ENCODE measurements at places on chromosomes 4 and X.

DNA sequence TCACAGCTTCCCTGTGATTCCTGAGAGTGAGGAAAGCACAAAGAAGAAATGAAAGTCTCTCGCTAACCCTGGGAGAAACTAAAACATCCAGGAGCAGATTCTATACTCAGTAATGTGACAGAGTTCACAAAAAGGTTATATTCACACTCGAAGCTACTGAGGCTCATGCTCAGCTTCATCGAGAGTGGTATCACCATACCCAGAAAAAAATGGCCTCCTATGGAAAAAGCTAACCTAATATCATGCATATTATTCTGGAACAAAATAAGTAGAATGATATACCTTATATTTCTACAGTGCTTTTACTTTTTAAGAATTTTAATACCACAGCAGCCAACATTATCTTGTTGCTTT, 13.5 kb upstream of the CDKN2AIP start:
- DNase-seq = no peak

- no peak for DNase-seq
Measured at GRCh38 chr4:123017636-123018395, 95.4 kb upstream of the NUDT6 start.

DNA sequence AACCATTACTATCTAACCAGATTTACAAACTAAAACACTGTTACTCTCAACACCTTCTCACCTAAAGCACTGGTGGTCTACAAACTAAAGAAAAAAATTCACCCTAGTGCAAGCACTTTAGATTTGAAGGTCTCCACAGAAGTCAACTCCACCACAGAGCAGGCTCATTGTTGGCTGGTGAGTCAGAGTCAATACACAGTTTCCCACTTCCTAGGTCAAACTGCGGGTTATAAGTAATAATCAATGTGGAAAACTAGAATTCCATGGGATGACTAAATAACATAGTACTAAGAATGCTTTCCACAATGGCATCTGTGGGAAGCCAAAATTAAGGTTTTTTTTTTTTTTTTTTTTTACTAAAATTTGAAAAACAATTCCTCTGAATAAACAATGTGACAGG, 191.8 kb downstream of the PDGFC start:
- no peak for DNase-seq

DNA sequence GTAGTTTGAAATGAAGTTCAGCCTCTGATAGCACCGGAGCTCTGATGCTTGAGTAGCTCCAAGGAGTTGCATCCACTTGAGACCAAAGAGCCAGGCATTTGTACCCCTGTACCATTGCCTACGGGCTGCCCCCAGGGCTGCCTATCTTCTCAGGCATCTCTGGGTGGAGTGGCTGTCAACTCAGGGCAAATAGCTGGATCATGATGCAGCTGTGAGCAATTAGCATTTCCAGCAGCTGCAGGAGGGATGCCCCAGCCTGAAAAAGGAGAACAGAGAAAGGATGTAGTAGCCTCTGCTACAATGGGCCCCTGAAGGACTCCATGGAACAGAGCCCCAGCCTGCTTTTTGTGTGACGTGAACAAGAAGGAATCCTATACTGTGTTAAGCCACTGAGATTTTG, 492.6 kb downstream of the BCOR start:
- no peak for DNase-seq

DNA sequence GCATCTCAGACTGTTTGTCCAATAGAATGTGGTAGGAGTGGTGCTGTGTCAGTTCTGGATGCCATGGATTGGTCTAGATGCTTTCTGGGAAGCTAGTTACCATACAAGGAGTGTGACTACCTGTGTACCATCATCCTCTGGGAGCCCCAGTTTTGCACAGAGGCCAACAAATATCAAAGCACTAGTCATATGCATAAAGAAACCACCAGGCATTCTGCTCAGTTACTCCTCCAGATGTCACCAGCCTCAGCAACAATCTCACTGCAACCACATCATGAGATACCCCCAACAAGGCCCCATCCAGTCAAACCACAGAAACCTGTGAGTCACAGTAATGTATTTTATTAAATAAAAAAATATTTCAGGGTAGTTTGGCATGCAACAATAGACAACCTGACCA, 435.8 kb upstream of the CPEB2 start:
- no peak for DNase-seq

DNA sequence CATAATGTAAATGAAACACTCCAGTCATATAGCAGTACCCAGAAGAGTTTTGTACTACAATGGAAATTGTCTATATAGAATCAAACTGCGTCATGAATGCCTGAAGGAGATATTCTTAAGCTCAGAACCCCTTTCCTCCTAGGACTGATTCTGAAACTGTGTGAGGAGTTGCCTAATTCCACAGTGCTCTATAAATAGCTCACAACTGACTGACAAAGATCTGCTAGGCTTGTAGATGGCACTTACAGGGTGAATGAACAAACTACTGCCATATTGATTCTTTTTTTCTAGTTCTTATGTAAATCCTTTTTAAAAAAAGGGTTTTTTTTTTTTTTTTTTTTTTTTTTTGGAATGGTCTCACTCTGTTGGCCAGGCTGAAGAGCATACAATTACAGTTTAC, 30.1 kb upstream of the UGT2B17 start:
- DNase-seq = no peak

DNA sequence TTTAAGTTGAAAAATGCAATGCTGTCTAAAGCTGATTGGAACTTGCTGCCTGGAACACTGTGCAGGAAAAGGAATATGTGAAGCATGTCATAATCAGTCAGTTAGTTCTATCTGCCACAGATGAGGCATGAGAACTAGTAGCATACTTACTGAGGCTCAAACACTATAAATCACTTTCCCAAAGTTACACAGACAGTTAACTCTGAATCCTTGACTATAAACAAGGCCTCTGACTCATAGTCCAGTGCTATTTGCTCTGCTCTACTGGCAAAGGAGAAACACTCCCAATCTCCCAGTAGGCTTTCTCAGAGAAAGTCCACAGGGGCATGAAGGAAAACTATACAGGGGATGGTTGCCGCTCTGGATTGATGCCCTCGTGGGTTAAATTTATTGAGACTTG, 2078.4 kb upstream of the TENM3 start:
- no peak for DNase-seq

GRCh38 chrX:30589146-30589888, 11.8 kb upstream of the TASL start:
- no peak for DNase-seq

GRCh38 chr4:83692028-83692427, 156.1 kb downstream of the GPAT3 start:
- no peak for DNase-seq

Measured in activated effector memory CD4-positive, alpha-beta T cell treated with Interleukin-2 at 50 U/mL for 16 hours (primary cell).